Activated T-helper 9 cell treated with anti-CD3 and anti-CD28 coated beads, Interleukin-2, amount 50 U/mL, for 16 hours (primary cell): ENCODE measurements at places on chromosomes 1 and 21.

DNA sequence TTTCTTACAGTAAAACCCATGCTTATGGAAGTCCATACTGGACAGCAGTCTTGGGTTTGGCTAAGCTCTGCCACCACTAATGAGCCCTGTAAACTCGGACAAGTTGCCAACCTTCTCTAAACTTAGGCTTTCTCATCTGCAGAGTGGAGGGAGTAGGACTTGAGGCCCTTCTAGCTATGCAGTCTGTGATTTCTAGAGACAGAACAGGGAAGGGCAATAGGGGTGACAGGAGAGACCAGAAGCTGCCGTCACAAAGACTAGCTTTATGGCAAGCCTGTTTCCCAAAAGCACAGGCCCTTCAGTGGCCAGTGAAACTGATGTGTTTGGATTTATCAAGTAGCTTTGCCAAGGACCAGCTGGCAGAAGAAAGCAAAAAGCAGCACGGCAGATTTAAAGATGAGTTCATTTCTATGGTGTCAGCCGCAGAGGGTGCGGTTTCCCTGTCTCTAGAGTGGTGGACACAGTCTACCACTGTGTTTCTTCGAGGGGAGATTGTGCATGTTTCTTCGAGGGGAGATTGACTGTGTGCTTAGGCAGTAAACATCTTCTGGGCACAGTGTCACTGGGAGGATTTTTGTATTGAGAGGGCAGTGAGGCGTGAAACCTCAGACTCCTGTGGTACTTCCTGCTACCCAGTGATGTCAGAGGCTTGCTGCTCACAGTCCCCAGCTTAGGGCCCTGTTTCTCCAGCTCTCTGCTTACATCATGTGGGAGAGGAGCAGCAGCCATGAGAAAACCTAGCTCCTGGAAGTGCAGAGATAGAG, 119.0 kb downstream of the ROR1 start:
- DNase-seq = no peak

DNA sequence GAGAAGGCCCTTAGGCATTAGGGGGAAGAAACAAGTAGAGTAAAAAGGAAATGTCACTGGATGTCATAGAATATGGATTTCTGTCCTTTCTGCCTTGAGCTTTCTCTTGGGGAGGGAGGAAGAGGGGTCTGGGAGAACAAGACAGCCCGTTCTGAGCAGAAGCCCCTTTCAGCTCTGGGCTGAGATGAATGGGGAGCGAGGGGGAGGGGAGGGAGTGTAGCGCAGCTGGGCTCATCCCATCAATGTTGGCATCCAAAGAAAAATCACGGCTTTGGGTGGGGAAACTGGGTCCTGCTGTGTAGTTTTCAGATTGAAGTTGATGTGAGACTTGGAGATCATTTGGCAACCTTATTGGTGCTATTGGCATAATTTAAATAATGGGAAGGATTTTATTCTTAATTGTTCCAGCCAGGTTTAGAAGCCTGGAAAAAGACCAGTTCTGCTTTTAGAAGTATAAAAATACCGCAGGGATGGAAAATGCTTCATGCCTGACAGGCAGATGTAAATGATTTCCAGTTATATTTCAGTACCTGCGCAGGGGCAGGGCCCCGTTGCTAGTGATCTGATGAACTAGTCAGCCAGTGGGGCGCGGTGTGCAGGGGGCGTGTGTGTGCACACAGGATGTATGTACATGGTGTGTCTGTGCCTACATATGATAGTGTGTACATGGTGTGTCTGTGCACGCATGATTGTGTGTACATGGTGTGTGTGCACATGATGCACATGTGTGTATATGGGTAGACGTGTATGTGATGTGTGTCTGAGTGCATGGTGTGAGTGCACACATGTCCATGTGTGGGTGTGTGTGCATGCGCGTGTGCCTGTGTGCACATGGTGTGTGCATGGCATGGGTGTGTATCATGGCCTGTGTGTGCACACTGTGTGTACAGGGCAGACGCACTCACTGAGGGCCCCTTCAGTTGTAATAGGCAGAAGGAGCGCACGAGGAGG, 36.0 kb downstream of the ABCG1 start:
- DNase-seq = no peak

GRCh38 chr1:151942882-151943281, 33.6 kb upstream of the THEM4 start:
- DNase-seq = no peak

DNA sequence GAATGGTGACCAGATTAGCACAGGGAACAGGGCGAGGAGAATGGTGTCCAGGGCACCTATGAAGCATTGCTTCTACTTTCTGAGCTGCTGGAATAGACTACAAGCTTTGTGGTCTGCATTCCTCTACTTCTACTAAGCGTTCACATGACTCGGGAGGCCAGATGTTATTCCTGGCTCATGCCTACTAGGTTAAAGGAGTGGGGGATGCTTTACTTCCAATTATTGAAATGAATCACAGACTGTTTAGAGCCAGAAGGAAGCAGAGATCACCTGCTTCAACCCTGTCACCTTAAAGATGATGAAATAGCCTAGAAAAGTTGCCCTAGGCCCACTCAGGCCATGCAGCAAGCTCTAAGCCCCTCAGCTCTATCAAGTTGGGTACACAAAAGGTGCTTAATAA, 633.5 kb downstream of the KIF26B start:
- DNase-seq = no peak

DNA sequence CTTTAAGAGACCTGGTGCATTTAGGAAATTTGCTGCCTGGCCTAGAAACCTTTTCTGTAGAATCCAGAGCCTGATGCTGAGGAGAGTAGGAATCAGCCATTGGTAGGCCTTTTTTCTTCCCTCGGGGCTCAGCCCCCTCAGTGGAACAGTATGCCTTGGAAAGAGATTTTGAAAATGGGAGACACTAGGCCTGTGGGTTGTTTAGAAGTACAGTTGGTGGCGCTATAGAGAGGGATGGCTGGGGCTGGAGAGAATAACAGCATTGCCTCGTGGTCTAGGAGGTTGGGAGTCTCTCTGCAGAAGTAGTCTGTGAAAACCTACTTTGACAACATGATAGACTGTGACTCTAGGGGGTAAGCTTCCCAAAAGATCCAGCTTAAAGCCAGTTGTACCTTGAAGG, 8.2 kb downstream of the KIF2C start:
- no peak for DNase-seq

DNA sequence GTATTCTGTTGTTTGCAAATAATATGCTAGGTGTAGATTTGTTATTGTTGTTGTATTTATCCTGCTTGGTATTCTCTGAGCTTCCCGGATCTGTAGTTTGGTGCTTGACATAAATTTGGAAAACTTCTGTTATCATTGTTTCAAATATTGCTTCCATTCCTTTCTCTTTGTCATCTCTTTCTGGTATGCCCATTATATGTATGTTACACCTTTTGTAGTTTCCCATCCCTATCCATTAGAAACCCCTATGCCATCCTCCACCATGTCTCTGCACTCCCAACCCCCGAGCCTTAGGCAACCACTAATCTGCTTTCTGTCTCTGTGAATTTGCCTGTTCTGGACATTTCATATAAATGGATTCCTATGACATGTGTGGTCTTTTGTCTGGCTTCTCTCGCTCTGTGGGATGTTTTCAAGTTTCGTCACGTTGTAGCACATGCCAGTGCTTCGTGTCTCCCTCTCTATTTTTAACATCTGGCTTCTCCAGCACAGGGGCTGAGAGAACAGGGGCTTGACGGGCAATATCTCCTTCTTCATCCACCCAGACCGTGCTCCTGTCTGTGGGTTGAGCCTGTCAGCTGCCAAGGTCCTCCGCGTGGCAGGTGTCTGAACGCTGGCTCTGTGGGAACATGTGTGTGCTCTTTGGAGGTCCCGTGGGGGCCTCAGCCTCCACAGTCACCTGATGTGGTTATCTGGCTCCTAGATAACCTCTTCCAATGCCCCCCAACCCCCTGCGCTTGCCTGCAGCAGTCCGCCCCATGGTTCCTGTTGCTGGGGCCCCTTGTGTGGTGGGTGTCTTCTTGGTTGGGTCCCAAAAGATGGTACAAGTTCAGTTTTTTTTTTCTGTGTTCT, 32.8 kb upstream of the MAN1C1 start:
- no peak for DNase-seq
